Stimulated activated CD4-positive, alpha-beta T cell treated with anti-CD3 and anti-CD28 coated beads, TNF-alpha, amount 100 ng/mL, for 24 hours (primary cell): ENCODE measurements at places on chromosomes 13 and 19.

GRCh38 chr13:83929157-83929556 lies 46.9 kb upstream of the SLITRK1 start:
- no peak for DNase-seq

- no peak for DNase-seq
Measured at GRCh38 chr13:94050686-94051085, 428.8 kb downstream of the DCT start.

GRCh38 chr13:66803013-66803807 lies 426.9 kb downstream of the PCDH9 start:
- DNase-seq, result no peak

- DNase-seq, result peak; percentile 69
Measured at GRCh38 chr19:10699650-10700335, 1.4 kb upstream of the QTRT1 start.

DNA sequence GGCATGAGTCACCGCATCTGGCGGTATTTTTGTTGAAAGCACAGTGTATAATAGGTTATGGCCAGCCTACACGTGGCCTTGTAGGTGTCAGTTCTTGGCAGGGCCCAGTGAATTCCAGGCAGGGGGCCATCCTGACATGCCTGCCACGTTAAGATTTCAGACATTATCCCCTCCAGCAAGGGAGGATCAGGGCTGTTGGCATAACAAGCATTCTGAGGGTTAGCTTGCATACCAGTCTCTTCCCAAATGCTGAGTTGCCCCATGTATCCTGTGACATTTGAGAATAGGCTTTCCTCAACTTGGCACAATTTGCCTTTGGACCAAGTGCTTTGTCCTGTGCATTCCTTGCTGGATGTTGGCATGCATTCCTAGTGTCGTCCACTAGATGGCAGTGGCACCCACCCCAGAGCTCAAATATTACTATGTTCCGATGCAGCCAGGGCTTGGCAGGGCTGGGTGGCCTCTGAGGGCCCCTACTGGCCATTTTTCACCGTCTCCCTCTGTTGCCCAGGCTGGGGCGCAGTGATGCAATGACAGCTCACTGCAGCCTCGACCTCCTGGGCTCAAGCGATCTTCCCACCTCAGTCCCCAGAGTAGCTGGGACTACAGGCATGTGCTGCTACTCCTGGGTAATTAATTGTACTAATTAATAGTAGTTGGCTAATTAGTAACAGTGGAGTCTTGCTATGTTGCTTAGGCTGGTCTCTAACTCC lies 31.2 kb downstream of the NLRP12 start:
- peak; percentile 76 for DNase-seq

- DNase-seq, result no peak
Measured at GRCh38 chr13:104057861-104058260, 991.6 kb upstream of the SLC10A2 start.

- no peak for DNase-seq
Measured at GRCh38 chr19:2616741-2617392, 85.6 kb downstream of the GNG7 start.

- DNase-seq, result no peak
Measured at GRCh38 chr19:19491321-19492025, 23.9 kb downstream of the TSSK6 start.

- no peak for DNase-seq
Measured at GRCh38 chr19:778910-779653, 18.2 kb upstream of the PTBP1 start.

- DNase-seq, result no peak
Measured at GRCh38 chr19:35585848-35586247, at the start of gene PMIS2. TSS of gene PMIS2 (plus strand) at chr19:35586173. CDS start at chr19:35586260, 87 bp downstream.

DNA sequence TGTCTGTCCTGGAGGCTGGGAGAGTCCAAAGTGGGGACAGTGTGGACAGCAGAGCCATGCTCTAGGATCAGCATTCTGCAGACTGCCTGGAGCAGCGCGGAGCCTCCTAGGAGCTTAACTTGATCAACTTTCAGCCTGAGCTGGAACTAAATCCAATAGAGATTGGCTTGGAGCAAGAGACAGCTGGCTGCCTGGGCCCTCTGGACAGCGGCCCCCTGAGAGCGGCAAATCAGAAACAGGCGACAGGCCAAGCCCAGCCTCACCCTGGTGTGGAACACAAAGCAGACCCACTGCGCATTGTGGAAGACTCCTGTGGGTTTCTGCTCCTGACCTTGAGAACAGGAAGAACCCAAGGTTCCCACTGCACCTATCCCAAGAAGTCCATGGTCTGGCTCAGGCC lies 462.2 kb downstream of the TSHZ3 start:
- DNase-seq, result no peak

- DNase-seq, result no peak
Measured at GRCh38 chr13:50535050-50535449, 308.4 kb downstream of the DLEU7 start.

- no peak for DNase-seq
Measured at GRCh38 chr13:50672025-50672424, 171.5 kb downstream of the DLEU7 start.

DNA sequence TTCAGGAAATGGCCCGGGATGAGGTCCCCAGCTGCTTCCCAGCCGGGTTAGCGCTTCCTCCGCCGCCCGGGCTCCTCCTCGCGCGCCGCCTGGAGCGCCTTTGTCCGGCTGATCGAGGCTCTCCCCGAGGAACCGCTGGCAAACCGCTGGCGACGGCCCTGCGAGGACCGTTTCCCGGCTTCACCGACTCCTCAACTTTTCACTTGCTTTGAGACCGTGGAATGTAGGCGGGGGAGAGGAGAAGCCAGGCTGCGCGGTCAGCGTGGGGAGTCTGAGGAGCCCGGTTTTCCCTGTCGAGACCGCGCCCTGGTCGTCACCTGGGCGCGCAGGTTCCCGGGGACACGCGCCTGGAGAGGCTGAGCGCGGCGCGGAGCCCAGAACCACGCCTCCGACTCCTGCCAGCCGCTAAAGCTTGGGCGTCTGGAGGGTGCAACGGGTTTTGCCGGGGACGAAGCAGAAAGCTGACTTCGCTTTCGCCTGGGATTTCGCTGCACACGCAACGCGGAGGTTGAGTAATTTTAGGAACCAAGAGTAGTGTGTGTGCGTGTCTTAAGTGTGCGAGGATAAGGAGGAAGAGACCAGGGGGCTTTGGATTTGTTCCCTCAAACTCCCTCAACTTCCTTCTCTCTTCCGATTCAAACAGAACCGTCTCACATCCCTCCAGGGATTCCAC lies 7.3 kb upstream of the DGKH start:
- no peak for DNase-seq

- no peak for DNase-seq
Measured at GRCh38 chr13:25616674-25617073, 244.9 kb downstream of the ATP8A2 start.

- no peak for DNase-seq
Measured at GRCh38 chr19:56138069-56138468, 3.0 kb upstream of the ZNF444 start.

DNA sequence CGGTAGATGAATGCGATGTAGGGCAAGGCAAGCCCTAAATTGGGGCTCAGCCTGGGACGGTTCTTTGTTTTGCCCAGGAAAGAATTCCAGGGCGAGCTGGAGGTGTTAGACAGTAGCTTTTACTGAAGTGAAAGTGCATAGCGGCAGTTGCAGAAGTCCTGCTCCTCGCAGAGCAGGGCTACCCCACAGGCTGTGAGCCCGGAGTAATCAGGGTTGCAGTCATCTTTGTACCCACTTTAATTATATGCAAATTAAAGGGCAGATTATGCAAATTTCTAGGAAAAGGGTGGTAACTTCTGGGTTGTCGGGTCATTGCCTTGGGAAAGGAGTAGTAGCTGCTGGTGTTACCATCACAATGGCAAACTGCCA lies 30.5 kb downstream of the VAV1 start:
- no peak for DNase-seq

GRCh38 chr13:31663880-31664585 lies 75.3 kb upstream of the RXFP2 start:
- DNase-seq, result no peak

GRCh38 chr13:74819549-74819948 lies 662.4 kb downstream of the TBC1D4 start:
- DNase-seq, result no peak

DNA sequence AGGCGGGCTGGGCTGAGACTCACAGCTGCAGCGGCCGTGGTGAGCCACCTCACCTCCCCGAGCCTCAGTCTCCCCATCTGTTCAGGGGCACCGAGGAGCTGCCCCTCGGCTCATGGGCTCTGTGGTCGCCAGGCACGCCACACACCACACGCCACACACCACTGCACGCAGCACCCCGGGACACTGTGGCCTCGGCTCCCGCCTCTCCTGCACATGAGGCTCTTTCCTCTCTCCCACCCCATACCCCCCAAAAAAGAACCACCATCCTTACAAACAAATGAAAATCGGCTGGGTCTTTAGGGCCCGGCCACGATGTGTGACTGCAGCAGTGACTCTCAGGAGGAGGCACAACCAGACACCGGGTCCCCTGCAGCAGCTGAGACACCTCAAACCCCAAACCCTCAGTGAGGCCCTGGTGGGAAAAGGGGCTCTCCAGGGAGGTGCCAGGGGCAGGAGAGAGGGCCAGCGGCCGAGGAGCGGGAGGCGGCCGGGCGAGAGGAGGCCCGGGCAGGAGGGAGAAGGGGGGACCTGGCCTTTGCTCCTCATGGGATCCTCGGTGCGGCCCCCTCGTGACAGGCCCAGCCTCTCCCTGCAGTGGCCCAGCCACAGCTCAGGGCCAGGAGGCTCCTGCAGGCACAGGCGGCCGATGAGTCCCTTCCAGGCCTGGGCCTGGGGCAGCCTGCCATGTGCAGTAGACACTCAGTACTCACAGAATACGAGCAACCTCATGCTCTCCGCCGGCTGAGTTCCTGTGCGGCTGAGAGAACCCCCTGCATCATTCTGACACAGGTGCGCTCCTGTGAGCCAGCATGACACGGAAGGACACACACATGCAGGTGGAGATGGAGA lies 66.3 kb downstream of the RASA3 start:
- no peak for DNase-seq
